Activated T-helper 2 cell treated with anti-CD3 and anti-CD28 coated beads, Interferon-gamma antibody, Interleukin-2, Interleukin-4, amounts not matched to agents 10 μg/mL and 5 μg/mL and 100 μg/mL, durations not matched to agents 14 hours and 24 hours and 36 hours (primary cell): ENCODE measurements at places on chromosomes 5 and 9.

GRCh38 chr5:142984011-142984410 lies 213.8 kb downstream of the ARHGAP26 start:
- peaks cover 39% of the 10 kb centered on the region for H3K4me1 ChIP-seq
- H3K27ac ChIP-seq: no peak overlapping the region
- H3K36me3 ChIP-seq: peaks cover 22% of the 10 kb centered on the region
- no peak for DNase-seq

DNA sequence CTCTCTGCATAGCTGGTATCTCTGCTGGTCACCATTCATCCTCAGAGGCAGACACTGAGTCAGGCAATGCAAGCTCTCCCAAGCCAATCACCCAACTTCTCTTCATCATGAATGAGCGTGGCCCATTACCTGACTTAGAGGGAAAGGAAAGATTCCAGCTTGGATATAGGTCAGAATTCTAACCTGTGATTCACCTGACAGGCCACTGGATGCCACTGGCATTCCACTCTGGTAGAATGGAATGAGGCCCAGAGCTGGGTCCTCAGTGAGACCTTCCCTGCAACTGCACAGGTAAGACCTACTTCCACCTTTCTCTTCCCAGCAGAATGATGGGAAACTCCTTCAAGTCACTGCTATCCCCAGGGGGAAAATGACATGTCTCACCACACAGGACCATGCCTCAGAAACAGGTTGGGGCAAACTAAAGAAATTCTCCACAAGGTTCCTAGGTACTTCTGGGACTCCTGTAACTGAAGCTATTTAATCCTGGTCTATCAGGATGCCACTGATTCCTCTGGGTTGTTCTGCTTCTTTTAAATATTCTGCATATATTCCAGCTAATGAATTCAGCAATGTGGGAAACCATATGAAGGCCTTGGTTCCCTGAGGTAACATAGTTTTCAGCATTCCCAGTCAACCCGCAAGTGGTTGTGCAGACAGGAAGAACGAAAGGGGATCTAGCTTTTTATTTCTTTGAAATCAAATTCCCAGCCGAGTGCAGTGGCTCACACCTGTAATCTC lies 62.0 kb downstream of the SUSD1 start:
- H3K27ac ChIP-seq: no peak overlapping the region
- H3K27me3 ChIP-seq: no peaks in the 10 kb centered on the region
- no peaks in the 10 kb centered on the region for H3K4me1 ChIP-seq
- no peak for DNase-seq
- no peak overlapping the region for H3K4me3 ChIP-seq

GRCh38 chr9:5949103-5949699 lies 58.5 kb downstream of the MLANA start:
- no peak overlapping the region for H3K27ac ChIP-seq
- H3K4me3 ChIP-seq: peak overlapping the region; percentile 21
- H3K27me3 ChIP-seq: no peaks in the 10 kb centered on the region
- H3K36me3 ChIP-seq: no peaks in the 10 kb centered on the region
- H3K4me1 ChIP-seq: peaks cover 31% of the 10 kb centered on the region

DNA sequence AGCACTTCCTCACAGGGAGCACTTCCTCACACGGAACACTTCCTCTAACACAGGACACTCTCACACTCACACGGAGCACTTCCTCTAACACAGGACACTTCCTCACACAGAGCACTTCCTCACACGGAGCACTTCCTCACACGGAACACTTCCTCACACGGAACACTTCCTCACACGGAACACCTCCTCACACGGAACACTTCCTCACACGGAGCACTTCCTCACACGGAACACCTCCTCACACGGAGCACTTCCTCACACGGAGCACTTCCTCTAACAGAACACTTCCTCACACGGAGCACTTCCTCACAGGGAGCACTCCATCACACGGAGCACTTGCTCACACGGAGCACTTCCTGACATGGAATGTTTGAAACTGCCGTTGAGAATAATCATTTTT lies 13.4 kb downstream of the POMT1 start:
- no peak for DNase-seq
- no peak overlapping the region for H3K4me3 ChIP-seq
- H3K36me3 ChIP-seq: peaks cover 61% of the 10 kb centered on the region

DNA sequence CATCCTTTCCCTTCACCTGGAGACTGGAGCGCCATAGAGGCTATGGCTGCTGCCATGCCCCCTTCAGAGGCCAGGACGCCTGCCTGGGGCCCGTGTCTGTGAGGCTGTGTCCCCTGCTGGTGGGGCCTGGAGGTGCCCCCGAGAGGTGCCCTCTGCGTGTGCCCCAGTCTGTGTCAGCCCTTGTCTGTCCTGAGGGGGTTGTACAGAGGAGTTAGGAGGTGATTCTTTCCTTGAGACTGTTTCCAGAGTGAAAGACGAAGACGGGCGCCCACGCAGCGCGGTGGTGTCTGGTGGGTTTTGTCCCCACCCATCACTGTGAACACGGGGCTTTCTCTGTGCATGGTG lies 24.6 kb downstream of the TRAF2 start:
- no peak overlapping the region for H3K4me3 ChIP-seq
- H3K4me1 ChIP-seq: peaks cover 4% of the 10 kb centered on the region
- peaks cover 58% of the 10 kb centered on the region for H3K36me3 ChIP-seq
